Choroid plexus epithelial cell (primary cell): ENCODE measurements at places on chromosomes 13 and 19.

DNA sequence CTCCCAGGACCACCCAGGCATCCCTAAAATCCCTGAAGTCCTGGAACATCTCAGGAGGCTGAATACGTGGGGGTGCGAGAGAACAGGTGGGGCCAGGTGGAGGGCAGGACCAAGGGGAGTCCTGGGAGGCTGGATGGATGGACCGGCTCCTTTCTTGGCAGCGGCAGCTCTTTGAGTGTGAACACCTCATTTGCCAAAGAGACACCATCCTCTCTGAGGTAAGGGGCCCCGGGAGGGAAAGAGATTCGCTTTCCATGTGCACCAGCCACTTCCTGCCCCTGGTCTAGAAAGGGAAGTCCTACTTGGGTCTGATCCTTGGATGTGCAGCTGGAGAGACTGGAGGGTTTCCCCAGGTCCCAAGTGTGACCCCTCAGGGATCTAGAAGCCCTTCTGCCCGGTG lies 16.2 kb downstream of the PTH2 start:
- no peak for DNase-seq

DNA sequence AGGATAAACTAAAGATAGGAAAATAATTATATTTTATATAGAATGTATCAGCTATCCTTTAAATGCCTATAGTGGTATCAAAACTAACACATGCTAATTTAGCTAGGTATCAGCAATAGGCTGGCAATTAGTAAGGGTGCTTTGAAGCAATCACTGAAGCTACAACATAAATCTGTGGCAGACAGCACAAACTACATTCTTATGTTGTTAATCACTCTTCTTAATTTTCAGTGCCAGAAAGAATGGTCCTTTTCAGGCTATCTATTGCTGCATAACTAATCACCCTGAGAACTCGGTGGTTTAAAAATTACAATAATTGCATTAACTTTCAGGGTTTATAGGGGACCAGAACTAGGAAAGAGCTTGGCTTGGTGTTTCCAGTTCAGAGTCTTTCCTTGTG lies 963.1 kb downstream of the EFNB2 start:
- DNase-seq: peak; percentile 34

GRCh38 chr19:47512183-47512947 lies 2.5 kb downstream of the NAPA start:
- peak; percentile 45 for DNase-seq

- DNase-seq: no peak
Measured at GRCh38 chr13:73684286-73684685, 449.9 kb downstream of the KLF12 start.

DNA sequence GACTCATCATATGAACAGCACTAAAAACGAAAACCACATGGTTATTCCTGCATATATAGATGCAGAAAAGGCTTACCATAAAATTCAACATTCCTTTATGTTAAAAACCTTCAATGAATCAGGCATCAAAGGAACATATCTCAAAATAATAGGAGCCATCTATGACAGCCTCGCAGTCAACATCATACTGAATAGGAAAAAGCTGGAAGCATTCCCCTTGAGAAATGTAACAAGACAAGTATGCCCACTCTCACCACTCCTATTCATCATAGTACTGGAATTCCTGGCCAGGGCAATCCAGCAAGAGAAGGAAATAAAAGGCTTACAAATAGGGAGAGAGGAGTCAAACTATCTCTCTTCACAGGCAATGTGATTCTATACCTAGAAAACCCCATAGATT lies 179.6 kb upstream of the HTR2A start:
- no peak for DNase-seq

DNA sequence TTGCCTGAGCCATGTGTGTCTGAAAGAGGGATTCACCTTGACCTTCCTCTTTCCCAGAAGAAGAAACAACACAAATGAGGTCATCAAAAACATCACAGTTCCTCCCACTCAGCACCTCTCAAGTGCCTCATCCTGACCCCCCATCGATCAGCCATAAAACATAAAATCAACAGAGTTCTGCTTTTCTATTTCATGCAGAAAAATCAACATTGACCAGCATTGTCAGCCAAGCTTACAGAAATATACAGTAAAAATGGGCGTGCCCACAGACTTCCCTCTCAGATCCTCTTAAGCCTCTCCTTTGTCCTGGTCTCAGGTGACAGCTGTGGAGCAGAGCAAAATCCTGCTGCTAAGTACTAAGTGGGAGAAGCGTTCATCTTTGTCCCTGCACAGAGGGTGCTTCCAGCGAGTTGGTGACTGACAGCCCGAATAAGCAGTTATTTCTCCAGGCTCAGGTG lies 213.3 kb downstream of the OLFM4 start:
- DNase-seq: no peak

DNA sequence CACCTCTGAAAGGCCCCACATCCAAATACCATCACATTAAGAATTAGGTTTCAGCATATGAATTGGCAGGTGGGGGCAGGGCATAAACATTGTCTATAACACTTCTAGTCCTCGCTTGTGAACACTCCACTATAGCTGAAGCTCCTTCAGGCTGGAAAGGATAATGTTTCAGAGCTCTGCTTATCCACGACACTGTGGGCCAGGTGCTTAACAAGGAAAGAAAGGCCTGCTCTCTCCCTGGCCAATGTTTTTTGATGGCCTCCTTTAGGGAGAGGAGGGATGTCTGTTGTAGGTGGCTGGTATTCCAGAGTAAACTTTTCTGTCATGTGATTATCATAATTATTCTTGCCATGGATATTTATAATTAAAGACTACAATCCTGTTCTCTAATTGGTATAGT lies 86.4 kb downstream of the CCNA1 start:
- DNase-seq: no peak

DNA sequence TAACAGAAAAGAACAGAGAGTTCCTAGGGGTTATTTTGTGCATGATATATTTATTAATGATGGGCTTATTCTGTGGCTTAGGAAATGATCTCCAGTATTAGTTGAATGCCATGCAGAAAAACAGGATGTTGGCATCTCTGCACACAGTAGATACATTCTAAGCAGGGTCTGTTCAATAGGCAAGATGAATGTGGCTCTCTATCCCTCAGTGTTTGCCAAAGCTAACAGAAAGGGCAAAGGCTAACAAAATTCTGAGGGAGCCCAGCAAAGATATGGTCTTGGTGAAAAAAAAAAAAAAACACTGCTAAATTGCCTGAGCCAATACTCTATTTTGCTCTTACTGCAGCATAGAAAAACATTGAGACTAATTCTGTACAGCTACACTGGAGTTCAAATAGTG lies 1095.8 kb downstream of the UQCRFS1 start:
- no peak for DNase-seq

GRCh38 chr19:55179606-55180484 lies at the start of gene SYT5:
SYT5 (minus strand) TSS chr19:55180289; CDS start chr19:55179041, 1,248 bp downstream.
- DNase-seq: peak; percentile 31

- no peak for DNase-seq
Measured at GRCh38 chr13:111111376-111111937, 3.7 kb upstream of the ARHGEF7 start.

DNA sequence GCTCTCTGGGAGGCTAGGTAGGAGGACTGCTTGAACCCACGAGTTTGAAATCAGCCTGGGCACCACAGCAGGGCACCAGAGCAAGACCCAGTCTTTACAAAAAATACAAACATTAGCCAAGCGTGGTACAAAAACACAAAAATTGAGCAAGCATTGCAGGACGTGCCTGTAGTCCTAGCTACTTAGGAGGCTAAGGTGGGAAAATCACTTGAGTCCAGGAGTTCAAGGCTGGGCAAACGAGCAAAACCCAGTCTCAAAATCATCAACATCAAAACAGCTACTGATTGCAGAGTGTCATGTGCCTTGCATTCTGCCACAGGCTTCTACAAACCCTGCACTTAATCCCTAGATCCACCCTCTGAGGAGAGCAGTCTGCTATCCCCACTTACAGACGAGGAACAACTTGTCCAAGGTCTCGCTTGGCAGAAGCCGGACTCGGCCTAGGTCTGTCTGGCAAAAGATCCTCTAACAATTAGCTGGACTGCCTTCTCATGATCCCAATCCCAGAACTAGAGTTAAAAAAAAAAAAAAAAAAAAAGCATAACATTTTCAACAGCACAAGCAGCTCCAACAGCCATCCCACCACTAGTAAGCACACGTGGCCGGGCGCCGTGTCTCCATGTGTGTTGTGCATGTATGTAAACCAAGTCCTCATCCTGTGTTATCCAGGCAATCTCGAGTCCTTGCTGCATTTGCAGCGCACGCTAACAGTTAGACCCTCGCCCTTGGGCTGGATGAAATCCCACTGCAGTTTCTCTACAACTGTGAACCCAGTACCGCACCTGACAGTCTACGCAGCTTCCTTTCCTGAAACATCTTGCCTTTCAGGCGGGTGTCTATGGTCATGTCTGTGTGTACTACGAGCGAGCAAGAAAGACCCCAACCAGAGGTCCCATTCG lies 2.0 kb downstream of the PPP6R1 start:
- DNase-seq: peak; percentile 13

DNA sequence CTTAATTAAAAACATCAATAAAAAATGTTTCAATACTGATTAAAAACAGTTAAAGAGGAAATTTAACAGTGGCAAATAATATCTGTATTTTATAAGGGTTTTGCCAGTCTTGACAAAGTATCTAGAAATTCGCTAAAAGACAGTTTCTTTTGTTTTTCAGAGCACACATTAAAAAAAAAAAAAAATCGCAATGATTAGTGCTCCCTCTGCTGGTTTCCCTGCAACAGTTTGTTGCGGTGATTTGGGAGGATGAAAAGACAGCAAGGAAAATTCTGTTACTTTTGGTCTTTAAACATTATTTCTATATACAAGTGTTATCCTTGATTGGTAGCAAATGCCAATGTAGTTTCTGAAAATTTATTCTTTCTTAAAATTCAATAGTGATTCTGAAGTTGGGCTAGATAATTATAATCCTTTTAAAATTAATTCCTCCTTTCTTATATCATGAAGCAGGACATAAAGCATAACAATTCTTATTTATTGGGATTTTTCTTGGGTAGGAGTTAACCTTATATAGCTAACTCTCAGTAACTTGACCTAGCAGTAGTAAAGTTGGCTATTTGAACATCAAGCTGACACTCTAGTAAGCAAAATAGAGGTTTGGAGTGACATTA lies 23.1 kb upstream of the SPRY2 start:
- peak; percentile 61 for DNase-seq

- no peak for DNase-seq
Measured at GRCh38 chr13:37132211-37132610, 26.7 kb upstream of the CSNK1A1L start.

- DNase-seq: no peak
Measured at GRCh38 chr13:65907666-65908525, 1322.2 kb downstream of the PCDH9 start.

DNA sequence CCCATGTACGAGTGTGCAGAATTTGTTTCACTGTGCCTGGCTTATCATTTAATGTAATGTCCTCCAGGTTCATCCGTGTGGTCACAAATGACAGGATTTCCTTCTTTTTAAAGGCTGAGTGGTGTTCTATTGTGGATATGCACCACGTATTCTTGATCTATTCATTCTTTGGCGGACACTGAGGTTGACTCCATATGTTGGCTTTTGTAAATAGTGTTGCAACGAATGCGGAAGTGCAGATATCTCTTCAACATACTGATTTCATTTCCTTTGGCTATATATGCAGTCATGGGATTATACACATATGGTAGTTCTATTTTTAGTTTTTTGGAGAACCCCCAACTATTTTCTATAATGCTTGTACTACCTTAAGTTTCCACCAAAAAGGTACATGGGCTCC lies 13.0 kb downstream of the OR7A5 start:
- no peak for DNase-seq

DNA sequence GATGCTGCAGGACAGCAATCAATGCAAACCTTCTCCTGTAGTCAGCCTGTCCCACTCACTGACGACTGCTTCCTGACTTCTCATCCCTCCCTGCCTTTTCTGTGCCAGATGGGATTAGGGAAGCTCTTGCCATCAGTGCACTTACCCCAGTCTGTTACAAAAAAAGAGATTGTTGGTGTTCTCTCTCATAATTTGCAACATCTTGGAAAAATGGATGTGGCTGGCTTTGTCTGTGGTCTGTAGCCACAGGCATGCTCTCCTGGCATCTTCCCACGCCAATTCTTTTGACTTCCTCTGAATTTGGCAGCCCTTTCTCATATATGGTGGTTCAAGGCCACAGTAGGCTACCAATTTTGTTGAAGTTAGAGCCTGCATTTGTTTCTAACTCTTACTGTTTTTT lies 11.6 kb upstream of the HTR2A start:
- DNase-seq: peak; percentile 47

DNA sequence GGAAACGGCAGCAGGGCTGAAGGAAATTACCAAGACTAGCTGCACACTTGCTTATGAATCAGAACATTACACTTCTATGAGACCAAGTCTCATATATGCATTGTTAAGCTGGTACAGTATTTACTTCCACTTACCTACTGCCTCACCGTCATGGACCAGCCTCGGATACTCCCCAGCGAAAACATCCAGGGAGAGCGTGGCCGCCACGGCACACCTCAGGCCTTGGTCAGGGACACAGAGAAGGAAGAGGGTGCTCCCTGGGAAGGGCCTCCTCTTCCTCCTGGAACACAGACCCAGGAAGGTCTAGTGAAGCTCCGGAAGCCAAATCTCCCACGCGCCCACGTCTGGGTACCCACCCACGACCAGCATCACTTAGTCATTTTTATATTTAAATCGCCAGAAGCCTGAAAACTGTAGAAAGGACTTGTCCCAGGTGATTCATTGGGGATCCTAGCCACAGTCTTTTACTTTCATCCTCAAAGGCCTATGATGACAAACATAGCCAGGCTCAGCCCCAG lies 24.4 kb upstream of the MTIF3 start:
- DNase-seq: no peak

DNA sequence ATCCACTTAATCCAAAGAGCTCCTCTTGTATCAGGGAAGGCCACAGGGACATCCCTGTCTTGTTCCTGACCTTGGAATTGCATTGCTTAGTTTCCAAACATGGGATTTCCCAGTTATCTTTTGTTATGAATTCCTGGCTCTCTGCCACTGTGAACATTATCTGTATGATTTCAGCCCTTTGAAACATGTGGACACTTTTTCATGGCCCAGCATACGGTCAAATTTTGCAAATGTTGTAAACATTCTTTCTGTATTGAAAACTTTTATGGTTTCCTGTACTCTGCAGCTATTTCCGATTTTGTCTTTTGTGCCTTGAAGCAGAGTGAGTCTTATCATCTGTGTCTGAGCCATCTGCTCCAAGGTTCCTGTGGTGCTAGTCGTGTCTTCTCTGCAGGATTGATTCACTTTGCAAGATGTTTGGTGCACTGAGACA lies 4.5 kb upstream of the CFAP97D2 start:
- DNase-seq: peak; percentile 54

GRCh38 chr13:67133476-67133875 lies 96.7 kb downstream of the PCDH9 start:
- DNase-seq: peak; percentile 18

- no peak for DNase-seq
Measured at GRCh38 chr13:27493981-27494380, 43.6 kb upstream of the MTIF3 start.

DNA sequence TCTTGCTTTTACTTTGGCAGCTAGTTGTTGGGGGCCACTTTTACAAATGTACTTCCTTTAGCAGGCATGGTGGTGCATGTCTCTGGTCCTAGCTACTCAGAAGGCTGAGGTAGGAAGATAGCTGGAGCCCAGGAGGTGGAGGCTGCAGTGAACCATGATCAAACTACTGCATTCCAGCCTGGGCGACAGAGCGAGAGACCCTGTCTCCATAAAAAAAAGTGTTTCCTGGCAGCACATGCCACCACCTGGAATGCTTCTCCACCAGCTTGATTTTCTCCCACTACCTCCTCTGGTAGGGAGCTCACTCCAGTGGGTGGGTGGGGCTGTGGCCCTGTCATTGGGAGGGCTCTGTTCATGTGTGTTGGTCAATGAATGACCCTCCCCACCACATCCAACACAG lies 12.5 kb downstream of the FZR1 start:
- no peak for DNase-seq

GRCh38 chr19:1651568-1652291 lies 685 bp downstream of the TCF3 start:
- DNase-seq: peak; percentile 39

GRCh38 chr19:28943651-28944050 lies 269.3 kb downstream of the UQCRFS1 start:
- DNase-seq: no peak
